Occipital lobe (tissue), 3 donors: ENCODE measurements at places on chromosomes 2 and 18. TPM values are rescaled to one million over a fixed set of nuclear protein-coding genes. Genes with fewer than 3 reads are reported as not detected.

DAPL1 gene
- total RNA-seq = not detected

SAP130 gene
- total RNA-seq = 5.9 TPM

CCDC74B gene
- total RNA-seq = 3.6 TPM

CRYGD gene
- 1.7 TPM for total RNA-seq

SLC11A1 gene
- 1.7 TPM for total RNA-seq

NOP58 gene
- 68.2 TPM for total RNA-seq

CRACDL gene
- 2.3 TPM for total RNA-seq

STPG4 gene
- 0.78 TPM for total RNA-seq

STARD6 gene
- not detected for total RNA-seq

SIX3 gene
- total RNA-seq = not detected

GATA6 gene
- total RNA-seq = 0.16 TPM

PDCL3 gene
- 8.1 TPM for total RNA-seq
